ENCODE measurements at places on chromosomes 13 and 19.

- no peak for DNase-seq
Measured at GRCh38 chr19:49559928-49560327, 20.4 kb downstream of the NOSIP start.

- peak; percentile 13 for DNase-seq
Measured at GRCh38 chr19:28435551-28436271, 777.2 kb downstream of the UQCRFS1 start.

DNA sequence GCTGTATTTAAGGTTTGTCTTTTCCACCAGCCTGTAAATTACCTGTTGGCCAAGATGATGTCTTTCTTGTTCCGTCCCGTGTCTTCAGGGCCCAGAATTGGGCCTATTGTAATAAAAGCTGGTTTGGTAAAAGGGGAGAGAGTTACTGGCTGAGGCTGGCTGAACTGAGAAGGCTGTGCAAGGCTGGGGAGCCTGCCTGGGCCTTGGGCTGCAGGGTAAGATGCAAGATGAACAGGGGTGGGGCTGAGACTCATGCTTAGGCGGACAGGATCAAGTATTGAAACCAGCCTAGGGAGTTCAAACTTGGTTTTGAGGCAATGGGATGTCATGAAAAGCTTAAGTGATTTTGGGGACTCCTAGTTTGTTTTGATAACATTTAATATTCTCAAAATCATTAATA is 142.3 kb downstream of the PCCA start:
- no peak for DNase-seq

- no peak for DNase-seq
Measured at GRCh38 chr13:79447741-79448140, 33.2 kb upstream of the NDFIP2 start.

DNA sequence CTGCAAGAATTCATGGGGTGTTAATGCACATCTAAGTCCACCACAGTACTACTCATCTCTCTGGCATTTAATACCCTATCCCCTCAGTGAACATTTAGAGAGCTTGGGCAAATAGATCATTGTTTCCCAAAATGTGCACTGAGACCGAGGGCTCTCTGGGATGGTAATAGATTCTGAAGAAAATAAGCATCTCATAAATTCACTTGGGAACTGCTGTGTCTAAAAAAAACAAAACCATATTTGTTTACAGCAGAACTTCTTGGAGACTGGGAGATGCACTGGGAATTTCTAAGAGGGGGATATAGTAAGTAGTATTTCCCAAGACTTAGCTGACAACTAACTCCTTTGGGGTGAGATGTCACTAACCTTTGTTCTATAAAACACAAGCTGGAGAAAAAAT is 58.4 kb downstream of the ENOX1 start:
- no peak for DNase-seq

DNA sequence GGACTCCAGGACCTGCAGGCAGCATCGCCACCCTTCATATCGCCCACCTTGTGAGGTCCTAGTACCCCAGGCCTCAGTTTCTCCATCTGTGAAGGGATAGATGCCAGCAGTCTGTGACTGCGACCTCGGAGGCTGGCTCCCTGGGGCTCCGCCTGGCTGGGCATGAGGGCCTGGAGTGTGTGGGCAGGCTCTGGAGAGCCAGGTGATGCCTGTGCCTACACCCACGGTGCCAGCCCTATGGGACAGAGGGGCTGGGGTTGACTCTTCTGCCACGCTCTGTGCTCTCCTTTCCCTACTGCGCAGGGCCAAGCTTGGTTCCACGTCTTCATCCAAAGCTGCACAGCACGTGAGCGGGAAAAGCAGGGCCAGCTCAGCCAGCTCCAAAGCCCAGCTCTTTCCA is 26.0 kb upstream of the NFIC start:
- DNase-seq = no peak

DNA sequence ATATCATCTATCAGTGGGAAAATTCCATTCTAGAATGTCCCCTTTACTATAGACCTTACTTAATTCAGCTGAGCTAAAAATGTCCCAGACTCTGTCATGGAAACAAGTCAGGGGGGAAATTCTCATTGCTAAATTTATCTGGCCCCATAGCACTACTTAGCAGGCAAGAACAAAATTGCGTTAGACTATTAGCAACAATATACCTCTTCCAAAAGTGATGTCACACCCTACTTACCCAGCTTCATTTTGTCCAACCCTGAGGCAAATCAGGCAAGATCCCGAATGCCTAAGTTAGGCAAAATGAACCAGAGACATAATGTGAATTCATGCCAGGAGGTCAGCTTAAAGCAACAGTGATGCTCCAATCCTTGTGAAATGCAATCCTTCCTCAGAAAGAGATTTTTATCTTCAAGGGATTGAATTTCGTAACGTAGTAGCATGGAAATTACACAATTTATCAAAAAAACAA is 93.7 kb downstream of the FRY start:
- no peak for DNase-seq

- no peak for DNase-seq
Measured at GRCh38 chr13:54029720-54030119, 1001.1 kb downstream of the OLFM4 start.

GRCh38 chr19:19488875-19489690 is 26.3 kb downstream of the TSSK6 start:
- peak; percentile 97 for DNase-seq

DNA sequence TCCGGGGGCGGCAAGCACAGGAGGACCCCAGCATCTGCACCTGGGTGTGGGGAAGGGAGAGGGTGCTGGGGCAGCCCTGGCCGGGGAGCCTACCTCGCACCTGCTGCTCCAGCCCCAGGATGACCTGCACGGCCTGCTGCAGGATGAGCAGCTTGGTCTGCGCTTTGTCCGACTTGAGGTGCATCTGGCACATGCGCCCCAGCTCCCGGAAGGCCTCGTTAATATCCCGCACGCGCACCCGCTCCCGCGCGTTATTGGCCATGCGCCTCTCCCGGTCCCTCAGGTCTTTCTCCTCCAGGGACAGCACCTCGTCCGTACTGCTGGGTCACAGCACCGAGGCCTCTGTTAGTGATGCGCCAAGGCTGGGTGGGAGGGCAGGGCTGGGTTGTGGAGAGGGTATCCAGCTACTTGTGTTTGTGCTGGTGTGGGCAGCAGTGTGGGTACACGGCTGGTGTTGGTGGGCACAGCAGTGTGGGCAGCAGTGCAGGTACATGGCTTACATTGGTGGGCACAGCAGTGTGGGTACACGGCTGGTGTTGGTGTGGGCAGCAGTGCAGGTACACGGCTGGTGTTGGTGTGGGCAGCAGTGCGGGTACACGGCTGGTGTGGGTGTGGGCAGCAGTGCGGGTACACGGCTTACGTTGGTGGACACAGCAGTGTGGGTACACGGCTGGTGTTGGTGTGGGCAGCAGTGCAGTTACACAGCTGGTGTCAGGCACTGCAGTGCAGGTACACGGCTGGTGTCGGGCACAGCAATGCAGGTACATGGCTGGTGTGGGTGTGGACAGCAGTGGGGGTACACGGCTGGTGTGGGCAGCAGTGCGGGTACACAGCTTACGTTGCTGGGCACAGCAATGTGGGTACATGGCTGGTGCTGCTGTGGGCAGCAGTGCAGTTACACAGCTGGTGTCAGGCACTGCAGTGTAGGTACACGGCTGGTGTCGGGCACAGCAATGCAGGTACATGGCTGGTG is 7.1 kb upstream of the UQCR11 start:
- no peak for DNase-seq

DNA sequence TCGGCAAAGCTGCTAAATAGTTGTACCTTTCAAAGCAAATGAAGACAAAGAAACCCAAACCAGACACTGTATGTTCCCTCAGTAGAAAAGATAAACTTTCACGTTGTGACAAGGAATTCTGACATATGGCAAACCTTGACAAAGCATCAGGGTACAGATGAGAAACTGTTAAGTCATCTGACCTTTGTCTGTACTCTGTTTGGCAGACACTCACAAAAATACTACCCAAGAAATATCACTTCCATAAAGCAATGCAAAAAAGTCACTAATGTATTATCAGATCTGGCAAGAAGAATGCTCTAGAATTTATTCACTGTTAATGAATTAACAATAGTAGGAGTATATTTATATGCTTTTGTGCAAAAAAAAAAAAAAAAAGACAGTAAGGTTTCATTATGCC is 843.7 kb downstream of the DIAPH3 start:
- no peak for DNase-seq

DNA sequence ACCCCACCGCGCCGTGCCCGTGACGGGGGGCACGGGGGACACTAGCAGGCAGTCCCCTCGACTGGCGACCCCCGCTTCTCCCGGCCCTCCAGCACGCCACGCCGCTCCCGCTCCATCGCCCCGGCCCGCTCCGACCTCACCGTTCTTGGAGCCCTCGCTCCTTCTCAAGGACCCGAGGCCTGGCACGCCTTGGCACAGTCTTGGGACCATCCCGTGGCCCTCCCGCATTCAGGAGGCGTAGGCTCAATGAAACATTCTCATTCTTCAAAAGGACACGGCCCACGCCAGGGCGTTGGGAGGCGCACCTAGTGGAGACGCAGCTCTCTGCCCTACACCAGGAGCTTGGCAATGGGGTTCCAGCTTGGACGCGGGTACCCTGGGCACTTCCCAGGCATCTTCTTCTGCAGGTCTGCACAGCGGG is 473 bp upstream of the CERS1 start:
- DNase-seq = no peak
